ENCODE measurements at places on chromosomes 1 and 21. TPM values are rescaled to one million over a fixed set of nuclear protein-coding genes. Genes with fewer than 3 reads are reported as not detected.
A peak's percentile ranks its signal among the peaks of the same experiment; 100 is the strongest.

The AIRE gene
- total RNA-seq = 0.39 TPM

The PADI2 gene
- not detected for total RNA-seq

The FMO3 gene
- total RNA-seq = not detected

DNA sequence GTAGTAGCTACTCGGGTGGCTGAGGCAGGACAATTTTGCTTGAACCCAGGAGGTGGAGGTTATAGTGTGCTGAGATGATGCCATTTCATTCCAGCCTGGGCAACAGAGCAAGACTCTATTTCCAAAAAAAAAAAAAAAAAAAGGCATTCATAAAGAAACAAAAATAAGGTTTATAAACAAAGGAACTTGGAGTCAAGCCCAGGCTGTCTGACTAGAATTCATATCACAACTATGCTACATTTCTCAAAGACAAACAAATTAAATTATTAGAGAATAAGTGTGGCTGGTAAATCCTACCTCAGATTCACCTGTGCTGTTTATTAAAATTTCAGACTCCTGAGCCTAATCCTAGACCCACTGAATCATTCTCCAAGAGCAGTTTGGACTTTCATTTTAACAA lies 4.2 kb downstream of the GCLM start:
- H3K27ac ChIP-seq = no peak overlapping the region
- H3K27me3 ChIP-seq = no peaks in the 10 kb centered on the region
- H3K4me3 ChIP-seq = no peak overlapping the region
- no peak for DNase-seq
- peaks cover 8% of the 10 kb centered on the region for H3K36me3 ChIP-seq

- peak within 1 kb of the TSS; percentile 75 for H3K4me3 ChIP-seq
- H3K36me3 ChIP-seq = no peaks in the 10 kb centered on the region
- H3K4me1 ChIP-seq = peaks cover 19% of the 10 kb centered on the region
- peak; percentile 82 for DNase-seq
- peaks cover 26% of the 10 kb centered on the region for H3K27me3 ChIP-seq
Observed at GRCh38 chr1:85200463-85201339, at the start of gene SYDE2. Gene SYDE2 (minus strand): TSS chr1:85201016. CDS start chr1:85200996, 20 bp downstream.

DNA sequence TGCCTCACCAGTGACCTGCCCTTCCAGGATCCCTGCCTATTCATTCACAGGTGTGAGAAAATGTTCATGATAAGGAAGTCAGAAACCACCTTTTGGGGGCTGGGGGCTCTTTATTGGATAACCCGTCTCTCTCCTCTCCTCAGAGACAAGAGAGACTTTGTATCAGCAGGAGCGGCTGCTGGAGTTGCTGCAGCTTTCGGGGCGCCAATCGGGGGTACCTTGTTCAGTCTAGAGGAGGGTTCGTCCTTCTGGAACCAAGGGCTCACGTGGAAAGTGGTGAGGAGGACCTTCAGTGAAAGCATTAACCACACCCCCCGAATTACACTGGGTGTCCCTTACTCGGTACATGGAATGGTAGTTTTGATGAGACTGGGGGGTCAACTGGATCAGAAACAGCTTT lies 20.6 kb downstream of the NPPA start:
- no peak for DNase-seq
- no peak overlapping the region for H3K27ac ChIP-seq
- peaks cover 61% of the 10 kb centered on the region for H3K36me3 ChIP-seq
- H3K4me1 ChIP-seq = no peaks in the 10 kb centered on the region
- H3K27me3 ChIP-seq = no peaks in the 10 kb centered on the region

- no peaks in the 10 kb centered on the region for H3K4me1 ChIP-seq
- H3K27me3 ChIP-seq = peaks cover 9% of the 10 kb centered on the region
- H3K27ac ChIP-seq = no peak overlapping the region
- H3K36me3 ChIP-seq = no peaks in the 10 kb centered on the region
Observed at GRCh38 chr1:180566026-180566425, 7.3 kb downstream of the OVAAL start.

DNA sequence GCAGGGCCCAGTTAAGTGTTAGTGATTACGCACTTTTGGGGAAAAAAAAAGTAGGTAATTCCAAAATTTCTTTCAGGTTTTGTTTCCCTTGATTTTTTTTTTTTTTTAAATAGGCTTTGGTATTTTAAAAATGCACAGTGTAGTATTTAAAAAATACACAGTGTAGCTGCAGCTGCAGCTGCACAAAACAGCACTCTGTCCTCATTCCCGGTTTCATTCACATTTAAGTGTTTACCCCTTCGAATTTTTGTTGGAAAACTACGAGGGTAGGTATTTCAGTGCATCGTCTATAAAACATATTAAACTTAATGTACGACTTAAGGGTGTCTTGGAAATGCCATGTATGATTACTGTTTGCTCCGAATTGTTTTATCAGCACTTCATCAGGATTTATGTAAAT lies 3.4 kb downstream of the NEK7 start:
- no peaks in the 10 kb centered on the region for H3K27me3 ChIP-seq
- DNase-seq = no peak
- peak overlapping the region; percentile 85 for H3K4me3 ChIP-seq

DNA sequence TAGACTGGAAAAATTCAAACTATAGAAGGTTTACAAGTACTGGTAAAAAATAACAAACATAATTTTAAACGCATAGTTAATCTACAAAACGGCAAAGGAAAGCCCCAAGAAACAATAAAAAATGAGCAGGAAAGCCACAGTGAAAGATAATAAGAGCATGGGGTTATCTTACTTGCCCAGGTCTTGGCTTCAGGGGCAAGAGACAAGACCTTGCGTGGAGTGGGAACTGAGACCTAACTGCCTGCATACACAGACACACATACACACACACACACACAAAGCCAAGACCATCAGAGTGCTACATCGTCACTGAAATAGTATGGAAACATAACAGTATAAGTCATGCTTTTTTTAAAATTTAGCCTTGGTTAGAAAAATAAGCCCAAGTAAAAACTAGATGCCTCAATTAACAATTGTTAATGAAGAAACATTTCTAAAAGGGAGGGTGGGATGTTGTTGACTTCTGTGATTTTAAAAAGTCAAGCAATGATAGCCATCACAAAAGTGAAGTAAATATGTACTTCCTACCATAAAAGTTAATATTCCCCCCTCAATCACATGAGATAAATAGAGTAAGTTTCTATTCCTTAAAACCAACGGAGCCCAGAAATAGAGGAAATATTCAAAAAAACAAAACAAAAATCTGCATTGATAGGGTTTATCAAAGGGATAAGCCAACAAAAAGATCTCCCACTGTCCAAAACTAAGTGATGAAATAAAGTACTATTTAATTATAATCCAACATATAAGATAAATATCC lies 29.4 kb upstream of the CRP start:
- H3K4me1 ChIP-seq = no peaks in the 10 kb centered on the region
- H3K36me3 ChIP-seq = no peaks in the 10 kb centered on the region
- no peak overlapping the region for H3K4me3 ChIP-seq
- no peak for DNase-seq
- H3K27me3 ChIP-seq = peaks cover 2% of the 10 kb centered on the region

GRCh38 chr1:118185084-118185832 lies at the start of gene SPAG17:
Gene SPAG17 (minus strand): TSS chr1:118185228. CDS start chr1:118185157, 71 bp downstream.
- H3K4me3 ChIP-seq = no peak within 1 kb of the TSS
- no peak for DNase-seq
- no peak within 1 kb of the TSS for H3K27ac ChIP-seq
- no peaks in the 10 kb centered on the region for H3K36me3 ChIP-seq
- H3K4me1 ChIP-seq = no peaks in the 10 kb centered on the region

GRCh38 chr1:111852261-111852721 lies 96.6 kb downstream of the DDX20 start:
- no peaks in the 10 kb centered on the region for H3K36me3 ChIP-seq
- no peak overlapping the region for H3K27ac ChIP-seq
- no peak for DNase-seq
- peaks cover 2% of the 10 kb centered on the region for H3K27me3 ChIP-seq
- no peak overlapping the region for H3K4me3 ChIP-seq

DNA sequence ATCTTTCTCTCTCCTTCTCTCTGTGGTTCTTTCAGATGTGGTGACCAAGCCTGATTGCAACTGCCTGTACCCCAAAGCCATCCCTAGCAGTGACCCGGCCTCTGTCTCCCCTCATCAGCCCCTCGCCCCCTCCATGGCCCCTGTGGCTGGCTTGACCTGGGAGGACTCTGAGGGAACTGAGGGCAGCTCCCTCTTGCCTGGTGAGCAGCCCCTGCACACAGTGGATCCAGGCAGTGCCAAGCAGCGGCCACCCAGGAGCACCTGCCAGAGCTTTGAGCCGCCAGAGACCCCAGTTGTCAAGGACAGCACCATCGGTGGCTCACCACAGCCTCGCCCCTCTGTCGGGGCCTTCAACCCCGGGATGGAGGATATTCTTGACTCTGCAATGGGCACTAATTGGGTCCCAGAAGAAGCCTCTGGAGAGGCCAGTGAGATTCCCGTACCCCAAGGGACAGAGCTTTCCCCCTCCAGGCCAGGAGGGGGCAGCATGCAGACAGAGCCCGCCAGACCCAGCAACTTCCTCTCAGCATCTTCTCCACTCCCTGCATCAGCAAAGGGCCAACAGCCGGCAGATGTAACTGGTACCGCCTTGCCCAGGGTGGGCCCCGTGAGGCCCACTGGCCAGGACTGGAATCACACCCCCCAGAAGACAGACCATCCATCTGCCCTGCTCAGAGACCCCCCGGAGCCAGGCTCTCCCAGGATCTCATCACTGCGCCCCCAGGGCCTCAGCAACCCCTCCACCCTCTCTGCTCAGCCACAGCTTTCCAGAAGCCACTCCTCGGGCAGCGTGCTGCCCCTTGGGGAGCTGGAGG lies 12.7 kb downstream of the CSF1 start:
- no peak for DNase-seq
- no peaks in the 10 kb centered on the region for H3K4me1 ChIP-seq
- H3K27ac ChIP-seq = no peak overlapping the region
- no peak overlapping the region for H3K4me3 ChIP-seq
- no peaks in the 10 kb centered on the region for H3K27me3 ChIP-seq

Data from CD4-positive, CD25-positive, alpha-beta regulatory T cell (primary cell).